ENCODE measurements at places on chromosomes 11 and 22.

DNA sequence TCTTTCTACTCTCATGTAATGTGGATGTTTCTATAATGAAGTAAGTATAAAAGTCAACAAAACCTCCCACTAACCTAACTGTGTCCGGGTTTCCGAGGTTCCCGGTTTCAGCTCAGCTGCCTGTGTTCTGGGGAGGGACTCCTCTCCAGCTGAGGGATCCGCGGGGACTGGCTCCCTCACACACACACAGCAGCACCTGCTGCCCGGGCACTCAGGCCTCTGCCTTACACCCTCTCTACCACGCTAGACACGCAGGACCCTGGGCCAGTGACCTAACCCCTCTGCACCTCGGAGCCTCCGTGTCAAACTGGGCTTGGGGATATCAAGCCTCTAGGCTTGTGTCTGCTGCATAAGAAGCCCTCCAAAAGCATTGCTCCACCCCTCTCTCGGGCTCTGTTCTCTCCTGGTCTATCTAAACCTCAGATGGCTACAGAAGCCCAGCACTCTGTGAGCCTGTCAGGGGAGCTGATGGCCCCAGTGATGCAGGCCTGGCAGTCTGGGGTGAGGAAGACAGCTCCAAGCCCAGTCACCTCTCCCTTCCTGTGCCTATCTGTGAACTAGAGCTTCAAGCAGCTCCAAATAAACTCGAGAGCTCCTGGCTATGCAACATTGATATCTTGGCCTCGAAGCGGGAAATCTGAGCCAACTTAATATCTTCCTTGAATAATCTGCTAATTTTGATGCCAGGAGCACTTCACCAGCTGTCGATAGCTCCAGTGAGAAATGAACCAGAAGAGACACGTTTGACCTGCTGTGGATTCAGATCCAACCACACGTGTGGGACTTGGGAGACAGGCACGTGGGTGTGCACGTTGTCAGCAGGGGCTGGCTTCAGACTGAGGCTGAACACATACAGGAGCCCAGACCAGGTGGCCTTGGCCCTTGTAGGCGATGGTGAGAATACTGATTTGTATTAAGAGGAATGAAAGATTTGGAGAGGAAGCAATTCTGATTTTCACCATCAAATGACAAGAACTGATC is 232.7 kb upstream of the B3GAT1 start:
- DNase-seq = no peak

DNA sequence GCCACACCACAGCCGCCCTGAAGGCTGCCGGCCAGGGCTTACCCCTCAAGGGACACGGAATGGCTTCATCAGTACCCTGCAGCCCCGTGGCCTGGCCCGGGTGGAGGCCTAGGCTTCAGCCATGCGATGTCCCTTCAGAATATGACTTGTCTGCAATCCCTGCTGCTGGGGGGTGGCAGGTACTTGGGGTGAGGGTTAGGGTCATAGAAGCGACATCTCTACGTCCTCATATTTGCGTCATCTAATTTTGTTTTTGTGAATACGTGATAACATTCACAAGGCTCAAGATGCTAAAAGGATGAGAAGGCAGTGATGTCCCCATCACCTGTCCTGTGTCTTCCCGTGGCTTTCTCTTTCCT is 6.4 kb downstream of the CCND1 start:
- DNase-seq = no peak

DNA sequence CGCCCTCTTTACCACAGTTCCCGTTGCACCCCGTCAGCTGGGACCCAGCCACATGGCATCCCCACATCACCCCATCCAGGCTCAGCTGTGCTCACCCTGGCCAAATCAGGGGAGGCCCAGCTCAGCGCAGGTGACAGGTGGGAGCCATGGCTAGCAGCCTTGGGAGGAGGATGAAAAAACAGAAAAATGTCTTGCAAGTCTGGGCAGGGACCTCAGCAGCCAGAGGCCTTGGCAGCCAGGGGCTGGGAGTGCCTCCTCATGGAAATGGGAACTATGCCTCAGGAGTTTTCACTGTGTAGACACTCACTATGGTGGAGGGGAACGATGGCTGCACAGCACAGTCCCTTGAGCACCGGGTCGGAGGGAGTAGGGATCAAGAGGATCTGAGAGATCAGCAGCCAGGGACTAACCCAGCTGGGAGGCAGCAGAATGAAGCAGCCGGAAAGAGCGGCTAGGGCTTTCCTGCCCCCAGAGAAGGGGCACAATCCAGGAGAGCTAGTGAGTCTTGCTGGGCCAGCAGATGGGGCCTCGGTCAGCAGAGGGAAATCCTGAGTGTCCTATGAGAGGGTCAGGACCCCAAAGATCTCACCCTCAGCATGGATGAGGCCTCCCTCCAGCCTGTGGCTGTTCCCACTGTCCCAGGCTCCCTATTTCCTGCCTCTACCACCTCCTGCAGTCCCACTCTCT is 6.2 kb upstream of the FTH1 start:
- DNase-seq = no peak

- no peak for DNase-seq
Observed at GRCh38 chr22:47155131-47155885, 392.9 kb downstream of the TBC1D22A start.

GRCh38 chr11:12108875-12109453 is 1.4 kb upstream of the MICAL2 start:
- no peak for DNase-seq

DNA sequence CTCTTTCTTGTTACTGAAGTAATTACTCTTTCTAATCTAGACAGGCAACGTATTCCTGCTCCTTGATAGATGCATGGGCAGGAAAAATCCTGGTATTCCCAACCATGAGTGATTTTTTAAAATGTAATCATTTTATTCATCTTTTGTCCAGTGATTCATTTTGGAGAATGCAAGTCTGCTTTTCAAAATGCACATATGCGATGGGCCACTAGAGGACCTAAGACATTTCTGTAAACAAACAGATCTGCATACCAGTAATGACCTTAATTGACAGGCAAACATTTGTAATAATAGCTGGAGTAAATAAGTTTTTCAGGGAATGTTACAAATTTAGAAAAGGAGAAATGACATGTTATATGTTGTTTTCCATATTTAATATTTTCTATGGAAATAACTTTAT is 1167.6 kb downstream of the JRKL start:
- DNase-seq = no peak

GRCh38 chr22:36931446-36931845 is 18.0 kb downstream of the CSF2RB start:
- DNase-seq = no peak

GRCh38 chr11:76798671-76799065 is 15.5 kb downstream of the TSKU start:
- no peak for DNase-seq

Measured in SJCRH30 (cell line).